Anterior cingulate cortex (tissue), 58 donors: ENCODE measurements at places on chromosomes 2 and 18.
A peak's percentile ranks its signal among the peaks of the same experiment; 100 is the strongest.

DNA sequence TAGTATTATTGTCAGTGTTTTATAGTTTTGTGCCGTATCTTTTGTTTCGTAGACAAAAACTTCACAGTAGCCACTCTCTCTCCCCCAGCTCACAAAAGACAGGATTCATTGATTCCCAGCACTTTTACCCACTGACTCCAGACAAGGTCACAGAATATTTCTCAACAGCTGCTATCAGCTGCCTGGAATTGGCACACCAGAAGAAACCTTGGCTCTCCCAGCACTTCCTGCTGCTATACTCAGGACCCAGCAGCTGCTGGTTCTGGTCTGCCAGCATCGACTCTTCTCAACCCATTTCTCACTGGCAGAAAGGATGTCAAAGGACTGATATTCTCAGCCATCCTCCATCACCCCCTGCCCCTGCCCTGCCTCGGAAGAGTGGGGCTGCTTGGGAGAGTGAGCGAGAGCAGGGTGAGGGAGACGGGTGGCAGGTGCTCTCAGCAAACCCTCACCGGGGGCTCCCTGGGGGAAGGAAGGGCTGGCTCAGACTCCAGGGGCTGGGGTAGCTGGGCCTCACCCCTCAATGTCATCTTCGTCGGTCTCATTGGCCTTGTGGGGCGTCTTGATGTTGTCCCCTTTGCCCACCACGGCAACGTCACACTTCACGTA is 6.1 kb upstream of the OTOF start:
- no peak for DNase-seq

- no peak for DNase-seq
Measured at GRCh38 chr18:73124175-73124574, 256.4 kb upstream of the NETO1 start.

- DNase-seq: no peak
Measured at GRCh38 chr2:83972128-83972527, 487.0 kb downstream of the SUCLG1 start.

DNA sequence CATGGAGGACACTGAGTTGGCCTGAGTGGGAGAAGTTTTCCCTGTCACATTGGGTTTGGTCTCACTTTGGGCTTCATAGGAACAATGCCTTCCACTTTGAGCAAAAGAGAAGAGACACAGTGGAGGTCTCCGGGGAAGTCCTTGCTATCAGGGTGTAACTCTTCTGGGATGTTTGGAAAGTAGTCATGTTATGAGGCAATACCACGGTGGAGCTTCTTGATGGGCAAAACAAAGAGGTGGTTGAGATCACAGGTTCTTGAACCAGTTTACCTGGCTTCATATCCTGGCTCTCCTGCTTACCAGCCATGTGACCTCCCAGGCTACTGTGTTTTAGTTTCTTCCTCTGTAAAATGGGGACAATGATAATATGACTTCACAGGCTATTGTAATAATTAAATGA is 478.6 kb downstream of the SLC4A3 start:
- DNase-seq: no peak

- DNase-seq: no peak
Measured at GRCh38 chr18:63890950-63891304, 3.4 kb downstream of the SERPINB2 start.

DNA sequence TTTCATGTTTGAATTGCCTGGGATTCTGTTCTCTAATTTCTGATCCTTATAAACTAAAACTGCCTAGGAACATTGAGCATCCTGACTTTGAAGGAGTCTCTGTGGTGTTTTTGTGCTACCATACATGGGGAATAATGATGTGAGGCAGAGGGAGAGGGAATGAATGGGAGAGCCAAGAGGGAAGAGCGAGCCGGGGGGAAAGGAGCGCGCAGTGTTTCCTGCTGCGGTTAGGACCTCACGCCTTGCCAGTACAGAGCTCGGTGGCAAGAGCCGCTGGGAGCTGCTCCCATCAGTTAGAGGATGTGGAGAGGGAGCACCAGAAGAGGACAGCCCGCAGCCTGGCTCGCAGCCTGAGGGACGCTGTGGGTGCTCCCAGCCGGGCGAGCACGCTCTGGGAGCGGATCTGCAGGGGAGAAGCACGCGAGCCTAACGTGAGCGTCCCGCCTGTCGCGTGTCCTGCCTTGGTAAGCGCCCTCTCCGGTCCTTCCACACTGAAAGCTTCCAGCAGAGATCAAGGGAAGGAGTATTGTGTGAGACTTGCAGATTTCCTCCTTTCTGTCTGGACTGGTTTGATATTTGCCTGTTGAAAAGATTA is 114.7 kb downstream of the FAM210A start:
- DNase-seq: peak; percentile 45

GRCh38 chr2:72116081-72116533 is 31.6 kb downstream of the CYP26B1 start:
- DNase-seq: no peak

- no peak for DNase-seq
Measured at GRCh38 chr18:45518311-45519155, 96.7 kb upstream of the SLC14A2 start.

- DNase-seq: no peak
Measured at GRCh38 chr2:239673641-239674040, 272.8 kb upstream of the HDAC4 start.

GRCh38 chr2:66596256-66596655 is 161.3 kb downstream of the MEIS1 start:
- no peak for DNase-seq

DNA sequence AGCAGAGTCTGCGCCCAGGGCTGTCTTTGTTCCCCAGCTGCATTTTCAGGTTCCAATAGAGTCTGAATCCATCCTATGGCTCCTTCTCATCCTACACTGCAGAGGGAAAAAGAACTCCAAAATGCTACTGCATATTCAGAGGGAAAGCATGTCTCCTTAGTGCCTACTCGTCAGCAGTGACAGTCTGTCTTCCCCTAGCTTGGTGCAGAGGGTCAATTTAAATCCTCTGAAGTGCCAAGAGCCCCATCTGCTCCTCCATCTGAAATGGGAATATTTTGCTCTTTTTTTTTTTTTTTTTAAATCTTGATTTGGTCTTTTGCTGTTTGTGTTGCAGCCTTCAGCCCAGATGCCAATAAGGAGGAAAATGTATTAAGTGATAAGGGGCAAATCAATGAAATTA is 199.3 kb downstream of the RNF144A start:
- DNase-seq: no peak

DNA sequence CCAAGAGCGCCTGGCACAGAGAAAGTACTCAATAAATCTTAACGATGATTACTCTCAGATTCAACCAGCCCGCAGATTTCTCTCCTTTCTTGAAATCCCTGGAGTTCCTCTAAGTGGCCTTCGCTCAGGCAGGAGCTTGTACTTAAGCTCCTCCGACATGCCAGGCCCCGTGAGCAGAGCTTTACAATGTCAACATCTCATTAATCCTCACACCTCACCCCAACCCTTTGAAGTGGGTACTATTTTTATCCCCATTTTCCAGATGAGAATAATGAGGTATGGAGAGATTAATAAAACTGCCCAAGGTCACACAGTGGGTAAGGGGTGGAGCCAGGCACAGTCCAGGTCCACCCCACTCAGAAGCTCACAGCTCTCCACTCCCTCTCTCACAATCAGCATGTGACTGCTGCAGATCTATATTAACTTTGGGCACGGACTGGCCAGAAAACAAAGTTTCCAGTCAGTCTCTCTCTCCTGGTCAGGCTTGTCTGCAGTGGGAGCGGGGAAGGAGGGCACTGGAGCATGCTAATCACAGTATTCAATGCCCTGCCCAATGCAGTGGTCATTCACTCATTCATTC is 18.0 kb downstream of the DNMT3A start:
- DNase-seq: no peak

DNA sequence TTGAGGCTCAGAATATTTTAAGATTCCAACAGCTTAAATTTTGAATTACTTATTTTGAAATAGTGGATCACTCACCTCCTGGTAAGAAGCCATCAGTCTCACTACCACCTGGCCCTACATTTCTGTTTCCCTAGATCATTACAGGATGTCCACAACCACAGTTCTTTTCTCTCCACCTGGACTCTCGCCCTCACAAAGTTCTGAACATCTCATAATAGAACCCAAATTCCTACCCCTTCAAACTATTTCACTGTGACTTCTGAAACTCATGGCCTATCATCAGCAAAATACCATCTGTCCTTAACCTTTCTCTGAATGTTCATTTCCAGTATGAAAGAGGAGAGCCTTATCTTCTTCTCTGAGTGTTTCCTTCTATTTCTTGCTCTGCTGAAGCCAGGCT is 299.2 kb upstream of the MGAT5 start:
- DNase-seq: no peak

DNA sequence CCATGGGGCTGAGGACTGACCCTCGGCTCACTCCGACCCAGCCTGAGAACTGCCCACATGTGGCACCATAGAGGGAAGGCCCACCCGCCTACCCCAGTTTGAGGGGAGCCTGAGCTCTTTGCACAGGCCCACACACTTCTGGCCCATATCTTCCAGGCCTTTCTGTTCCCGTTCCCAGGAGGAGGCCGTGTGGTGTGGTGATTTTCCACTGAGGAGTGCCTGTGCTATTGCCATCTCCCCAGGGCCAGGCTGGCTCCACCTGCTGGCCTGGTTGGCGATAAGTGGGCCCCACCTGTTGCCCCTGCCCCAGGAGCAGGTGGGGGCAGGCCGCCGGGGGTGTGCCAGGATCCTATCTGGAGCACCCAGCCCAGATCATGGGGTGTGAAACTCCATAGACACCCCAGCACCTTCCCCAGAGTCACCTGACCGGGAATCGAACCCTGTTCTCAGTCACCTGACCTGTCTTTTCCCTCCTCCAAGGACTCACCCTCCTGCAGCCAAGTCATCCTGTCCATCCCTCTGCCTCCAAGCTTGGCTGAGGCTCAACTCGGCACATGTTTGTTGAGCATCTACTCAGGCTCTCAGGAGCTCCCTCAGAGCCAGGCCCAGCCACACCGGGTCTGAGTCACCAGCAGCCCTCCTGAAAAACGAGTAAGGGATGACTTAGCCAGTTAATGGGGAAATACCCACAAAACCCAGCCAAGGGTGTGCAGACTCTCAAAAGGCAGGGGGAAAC is 120.1 kb downstream of the CYP26B1 start:
- no peak for DNase-seq

- no peak for DNase-seq
Measured at GRCh38 chr2:165112133-165112573, 91.7 kb downstream of the SCN3A start.

GRCh38 chr18:31647127-31647753 is 37.1 kb downstream of the B4GALT6 start:
- no peak for DNase-seq

DNA sequence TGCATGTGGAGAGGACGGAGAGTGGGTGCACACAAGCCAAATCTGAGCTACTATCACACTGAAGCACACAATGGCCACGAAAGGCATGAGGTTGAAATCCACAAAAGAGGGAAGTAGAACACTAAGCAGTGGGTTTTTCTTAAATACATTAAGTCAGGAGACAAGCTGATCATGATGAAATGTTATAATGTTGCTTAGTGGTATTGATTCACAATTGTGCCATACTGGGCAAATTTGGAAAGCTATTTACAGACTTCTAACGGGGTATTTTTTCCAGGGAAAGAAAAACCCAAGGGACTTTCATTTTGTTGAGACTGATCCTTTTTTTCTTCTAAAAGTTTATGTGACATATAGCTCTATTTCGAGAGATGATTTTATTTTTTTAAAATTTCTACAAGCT is 100.8 kb upstream of the CNGA3 start:
- DNase-seq: no peak

- no peak for DNase-seq
Measured at GRCh38 chr2:60745330-60745729, 10.7 kb upstream of the PAPOLG start.

GRCh38 chr2:23393722-23394121 is 8.7 kb downstream of the KLHL29 start:
- DNase-seq: no peak
